ENCODE measurements at places on chromosomes 11 and 22. TPM values are rescaled to one million over a fixed set of nuclear protein-coding genes. Genes with fewer than 3 reads are reported as not detected.

The SLC22A25 gene
- total RNA-seq: not detected

The ATG13 gene
- 73.7 TPM for total RNA-seq

The MOV10L1 gene
- total RNA-seq: not detected

The MMP1 gene
- not detected for total RNA-seq

The TEX54 gene
- total RNA-seq: not detected

The INPPL1 gene
- total RNA-seq: 107 TPM

The PLEKHB1 gene
- 5.0 TPM for total RNA-seq

The C11orf87 gene
- total RNA-seq: not detected

The BIRC3 gene
- 236 TPM for total RNA-seq

The ACR gene
- total RNA-seq: not detected
